ENCODE measurements at places on chromosomes 2 and 18.

- no peak for DNase-seq
These were observed 74.2 kb downstream of the SH3BP4 start for GRCh38 chr2:235025800-235026536.

- no peak for DNase-seq
These were observed 449.1 kb downstream of the TGIF1 start for GRCh38 chr18:3898861-3899613.

DNA sequence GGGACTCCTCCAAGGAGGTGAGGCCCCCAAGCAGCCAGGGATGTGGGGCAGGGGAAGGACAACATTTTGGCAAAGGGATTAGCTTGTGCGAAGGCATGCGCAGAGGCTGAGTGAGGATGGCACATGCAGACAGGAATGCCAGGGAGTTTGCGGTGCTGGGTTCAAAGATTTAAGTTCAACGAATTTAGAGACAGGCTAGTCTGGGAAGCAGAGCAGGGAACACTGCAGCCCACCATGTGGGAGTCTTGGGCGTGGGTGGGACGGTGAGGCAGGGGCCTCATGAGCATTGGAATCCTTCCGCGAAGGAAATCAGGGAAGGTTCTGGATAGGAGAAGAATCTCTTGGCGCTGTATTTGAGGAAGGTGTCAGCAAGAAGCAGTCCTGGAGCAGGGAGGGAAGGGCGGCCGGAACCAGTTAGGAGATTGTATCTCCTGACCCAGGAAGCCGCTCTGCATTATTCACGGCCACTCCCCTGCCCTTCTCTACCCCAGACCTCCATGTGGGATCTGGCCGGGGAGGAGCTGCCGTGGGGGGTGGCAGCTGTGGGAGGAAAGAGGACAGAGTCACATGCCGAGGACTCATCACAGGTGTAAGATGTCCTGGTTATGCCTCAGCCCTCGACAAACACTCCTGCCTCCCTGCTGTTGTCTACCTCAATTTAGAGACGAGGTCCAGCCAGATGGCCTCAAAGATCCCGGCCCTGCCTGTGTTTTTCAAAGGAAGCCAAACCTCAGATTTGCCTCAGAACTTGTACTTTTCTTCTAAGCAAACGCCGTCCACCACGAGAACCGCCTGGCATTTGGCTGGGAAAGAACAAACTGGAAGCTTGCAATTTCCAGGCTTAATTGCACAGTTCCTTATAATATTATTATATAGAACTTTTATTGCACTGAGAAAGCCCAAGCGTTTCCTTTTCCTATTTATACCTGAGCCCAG, 123.7 kb upstream of the SMAD2 start:
- no peak for DNase-seq

GRCh38 chr2:36582951-36583350, 15.0 kb downstream of the FEZ2 start:
- no peak for DNase-seq

GRCh38 chr2:234472155-234472554, 24.7 kb downstream of the ARL4C start:
- DNase-seq, result no peak

DNA sequence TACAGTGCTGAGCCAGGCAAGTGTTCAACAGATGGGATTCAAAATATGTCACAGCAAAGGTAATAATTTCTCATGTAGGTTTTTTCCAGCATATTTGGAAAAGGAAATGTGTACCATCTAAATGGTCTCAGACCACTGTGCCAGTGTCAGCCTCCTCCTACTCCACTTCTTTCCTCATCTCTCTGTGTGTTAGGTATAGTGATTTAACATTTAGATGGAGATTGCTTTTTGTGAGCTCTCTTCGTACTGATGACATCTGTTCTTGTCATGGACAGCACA, 80.9 kb upstream of the TSPYL6 start:
- DNase-seq, result no peak

- DNase-seq, result no peak
These were observed 102.4 kb upstream of the THUMPD2 start for GRCh38 chr2:39881494-39881893.

GRCh38 chr2:14944562-14945346, 312.2 kb downstream of the LRATD1 start:
- DNase-seq, result no peak

- DNase-seq, result no peak
These were observed 229.5 kb upstream of the EPAS1 start for GRCh38 chr2:46067501-46068305.

GRCh38 chr18:77433076-77433475, 183.4 kb downstream of the GALR1 start:
- no peak for DNase-seq

- no peak for DNase-seq
These were observed 139.3 kb downstream of the ACOXL start for GRCh38 chr2:110871637-110872036.

DNA sequence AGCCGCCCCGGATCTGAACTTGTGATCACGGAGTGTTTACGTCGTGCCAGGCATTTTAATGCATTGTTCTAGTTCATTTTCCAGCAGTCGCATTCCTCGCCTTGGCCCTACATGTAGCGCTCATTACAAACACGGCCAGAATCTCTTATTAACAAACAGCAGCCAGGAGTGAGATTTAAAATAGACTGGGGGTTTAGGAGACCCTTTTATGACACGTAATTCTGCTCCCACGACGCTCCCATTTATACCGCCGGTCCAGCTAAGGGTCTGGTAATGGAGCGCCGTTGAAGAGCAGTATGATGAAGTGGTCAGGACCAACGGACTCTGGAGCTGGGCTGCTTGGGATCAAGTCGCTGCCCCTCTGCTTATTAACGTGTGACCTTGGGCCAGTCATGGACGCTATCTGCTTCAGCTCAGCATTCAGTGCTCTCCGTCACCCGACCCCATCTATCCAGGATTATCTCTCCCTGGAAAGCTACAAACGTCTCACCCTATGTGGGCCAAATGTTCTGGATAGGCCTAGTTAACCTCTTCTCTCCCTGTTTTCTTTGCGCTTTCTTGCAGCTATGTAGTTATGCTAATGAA, 745 bp downstream of the MSH2 start:
- no peak for DNase-seq

DNA sequence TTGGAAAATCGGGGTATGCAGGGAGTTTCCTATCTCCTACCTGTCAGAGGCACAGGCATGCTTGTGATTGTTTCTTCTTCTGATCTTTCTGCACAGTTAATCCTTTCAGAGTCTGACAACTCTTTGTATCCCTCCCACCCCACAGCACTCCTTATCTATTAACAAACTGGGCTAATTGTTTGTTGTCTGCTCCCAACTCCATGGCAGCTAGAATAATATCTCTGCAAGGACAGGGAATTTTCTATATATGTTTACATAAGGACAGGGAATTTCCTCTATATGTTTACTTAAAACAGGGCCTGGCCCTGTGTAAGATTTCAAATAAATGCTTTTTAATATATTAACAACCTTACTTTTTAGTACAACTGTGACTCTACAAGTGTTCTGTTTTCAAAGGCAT, 36.0 kb upstream of the VRK2 start:
- no peak for DNase-seq

GRCh38 chr2:15974565-15975260, 34.4 kb downstream of the MYCN start:
- DNase-seq, result no peak

DNA sequence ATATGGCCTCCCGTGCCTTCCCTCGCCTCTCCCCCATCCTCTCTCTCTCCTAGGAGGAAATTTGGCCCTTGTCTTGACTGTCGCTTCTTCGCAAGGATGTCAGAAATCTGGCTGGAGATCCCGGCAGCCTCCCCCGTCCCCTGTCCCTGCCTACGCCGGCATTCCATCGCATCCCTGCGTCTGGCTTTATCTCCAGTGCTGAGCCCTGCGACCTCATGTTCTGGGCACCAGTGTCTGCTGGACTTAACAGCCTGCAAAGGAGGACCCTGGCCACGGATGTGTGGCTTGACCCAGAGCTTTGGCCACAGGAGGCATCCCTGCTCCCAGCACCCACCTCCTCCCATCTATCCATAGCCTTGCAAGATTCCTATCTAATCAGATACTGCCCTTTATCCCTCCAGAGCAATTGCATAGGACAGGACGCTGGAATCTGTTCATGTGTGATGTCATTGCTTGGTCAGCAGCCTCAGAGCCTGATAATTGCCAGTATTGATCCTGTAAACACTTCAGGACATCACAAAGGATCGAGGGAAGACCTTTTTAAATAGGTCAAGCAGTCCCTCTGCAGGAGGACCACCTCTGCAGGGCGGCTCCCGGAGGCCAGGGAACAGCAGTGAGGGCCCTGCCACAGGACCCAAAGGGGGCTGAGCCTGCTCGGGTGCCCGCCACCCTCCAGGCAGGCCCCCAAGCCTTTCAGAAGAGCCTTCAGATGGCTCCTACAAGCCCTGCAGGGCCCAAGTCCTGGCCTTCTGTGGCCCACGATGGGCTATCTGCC, 168.2 kb downstream of the TWIST2 start:
- DNase-seq, result no peak

DNA sequence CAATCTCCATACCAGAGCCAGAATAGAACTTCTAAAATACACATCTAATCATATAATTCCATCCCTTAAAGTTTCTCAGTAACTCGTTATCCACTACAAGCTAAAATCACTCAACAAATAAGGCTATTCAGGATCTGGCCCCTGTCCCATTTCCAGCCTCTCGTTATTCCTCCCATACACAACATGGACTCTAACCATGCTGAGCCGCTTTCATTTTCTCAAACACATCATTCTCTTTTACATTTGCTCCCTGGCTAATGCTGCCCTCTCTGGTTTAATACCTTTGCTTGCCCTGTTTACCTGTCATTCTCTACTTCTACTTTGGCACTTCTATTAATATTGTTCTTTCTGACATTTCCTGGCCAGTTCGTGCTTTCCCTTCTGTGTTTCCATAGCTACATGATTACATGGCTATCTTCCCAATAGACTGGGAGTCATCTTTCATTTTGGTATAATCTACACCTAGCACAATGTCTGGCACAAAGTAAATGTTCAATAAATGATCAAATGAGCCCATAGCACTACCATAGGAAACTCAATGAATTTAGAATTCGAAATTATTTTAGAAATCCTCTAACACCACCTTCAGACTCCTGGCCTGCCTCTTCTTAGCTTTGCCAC, 163.6 kb upstream of the VRK2 start:
- no peak for DNase-seq

GRCh38 chr2:102662833-102663232, 43.5 kb downstream of the SLC9A2 start:
- DNase-seq, result no peak

DNA sequence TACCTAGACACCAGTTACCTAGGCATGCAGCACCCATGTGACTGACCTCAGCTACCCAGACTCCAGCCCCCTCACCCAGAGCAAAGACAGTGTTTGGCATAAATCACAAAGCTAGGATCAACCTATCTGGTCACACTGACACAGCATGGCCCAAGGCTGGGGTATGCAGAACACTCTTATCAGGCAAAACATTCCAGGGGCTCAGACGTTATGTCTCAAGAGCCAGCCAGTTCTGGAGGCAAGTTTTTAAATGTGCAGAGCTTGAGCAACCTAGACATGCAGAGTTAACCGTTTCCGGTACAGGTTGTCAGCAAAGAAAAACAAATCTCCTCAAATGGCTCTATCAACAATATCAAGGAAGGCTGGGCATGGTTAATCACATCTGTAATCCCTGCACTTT, 92.8 kb downstream of the AP1S3 start:
- no peak for DNase-seq

- no peak for DNase-seq
These were observed 56.8 kb downstream of the SLC4A10 start for GRCh38 chr2:161681046-161681445.

- DNase-seq, result no peak
These were observed 52.5 kb downstream of the UGP2 start for GRCh38 chr2:63894167-63894566.

DNA sequence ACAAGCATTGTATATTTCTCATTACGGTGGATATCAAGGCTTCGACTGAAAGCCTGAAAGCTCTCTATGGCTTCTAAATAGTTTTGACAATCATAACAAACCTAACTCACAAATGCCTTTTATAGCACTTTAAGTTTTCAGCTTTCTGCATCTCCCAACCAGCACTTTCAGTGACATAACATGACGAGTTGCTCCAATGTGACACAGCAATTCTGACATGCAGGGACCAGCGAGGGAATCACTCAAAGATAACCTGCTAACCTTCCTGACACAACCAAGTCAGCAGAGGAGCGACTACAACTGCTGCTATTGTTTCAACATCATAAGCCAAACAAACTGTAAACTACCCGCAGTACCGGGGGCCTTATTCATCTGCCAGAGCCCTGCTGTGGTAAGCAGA, 95.7 kb upstream of the CDH20 start:
- DNase-seq, result no peak

- no peak for DNase-seq
These were observed 78.5 kb upstream of the STK17B start for GRCh38 chr2:196249860-196250259.

- peak; percentile 52 for DNase-seq
These were observed 47.0 kb downstream of the IWS1 start for GRCh38 chr2:127479219-127479825.

DNA sequence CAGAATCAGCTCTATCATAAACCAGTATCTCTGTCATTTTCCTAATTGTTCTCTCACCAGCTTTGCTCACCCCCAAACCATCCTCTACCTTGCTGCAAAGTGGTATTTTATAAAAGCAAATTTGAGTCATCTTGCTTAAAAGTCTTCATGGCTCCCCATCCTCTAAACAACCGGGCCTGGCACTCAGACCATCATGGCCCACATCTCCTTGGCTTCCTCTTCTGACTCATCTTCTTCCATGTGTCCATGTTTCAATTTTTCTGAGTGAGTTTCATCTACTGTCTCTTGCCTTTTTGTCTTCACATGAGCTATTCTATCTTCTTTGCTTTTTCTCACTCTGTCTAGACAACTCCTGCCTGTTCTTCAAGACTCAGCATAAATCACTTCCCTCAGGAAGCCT, 58.6 kb downstream of the LHCGR start:
- DNase-seq, result no peak

GRCh38 chr2:214989187-214989586, 149.2 kb downstream of the ABCA12 start:
- DNase-seq, result no peak

- DNase-seq, result peak; percentile 3
These were observed 239.3 kb downstream of the FBXO15 start for GRCh38 chr18:73908323-73908722.

All from hematopoietic multipotent progenitor cell (in vitro differentiated cells).